ENCODE measurements at places on chromosomes 12 and 14. TPM values are rescaled to one million over a fixed set of nuclear protein-coding genes. Genes with fewer than 3 reads are reported as not detected.

DNA sequence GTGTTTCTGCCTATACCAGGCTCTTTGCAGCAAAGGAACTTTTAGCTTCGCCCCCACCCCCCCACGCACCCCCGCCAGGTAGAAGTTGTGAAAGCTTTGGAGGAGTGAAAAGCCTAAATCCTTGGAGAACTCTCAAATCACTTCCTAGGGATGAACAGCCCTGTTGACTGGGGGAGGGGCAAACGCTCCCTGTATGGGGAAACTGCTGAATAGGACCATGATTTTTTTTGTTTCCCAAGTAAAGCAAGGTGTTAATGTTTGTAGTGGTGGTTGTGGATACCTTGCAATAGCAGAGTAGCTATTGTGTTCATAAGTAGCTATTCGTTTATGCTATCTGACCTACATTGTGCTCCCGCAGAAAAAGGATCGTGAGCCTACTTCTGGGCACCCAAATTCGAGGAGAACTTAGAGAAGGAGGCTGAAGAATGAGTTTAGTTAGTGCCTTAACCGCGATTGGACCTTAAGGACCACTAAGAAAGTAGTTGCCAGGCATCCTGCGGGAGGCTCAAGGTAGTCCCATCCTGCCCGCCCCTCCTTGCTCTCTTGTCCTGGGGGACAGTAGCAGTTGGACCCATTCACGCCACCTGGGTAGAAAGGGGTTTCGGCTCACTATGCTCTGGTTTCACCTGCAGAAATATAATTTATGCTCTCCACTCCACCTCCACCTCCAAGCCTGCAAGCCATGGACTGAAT lies 901 bp upstream of the NFKBIA start:
- no peak for DNase-seq

DNA sequence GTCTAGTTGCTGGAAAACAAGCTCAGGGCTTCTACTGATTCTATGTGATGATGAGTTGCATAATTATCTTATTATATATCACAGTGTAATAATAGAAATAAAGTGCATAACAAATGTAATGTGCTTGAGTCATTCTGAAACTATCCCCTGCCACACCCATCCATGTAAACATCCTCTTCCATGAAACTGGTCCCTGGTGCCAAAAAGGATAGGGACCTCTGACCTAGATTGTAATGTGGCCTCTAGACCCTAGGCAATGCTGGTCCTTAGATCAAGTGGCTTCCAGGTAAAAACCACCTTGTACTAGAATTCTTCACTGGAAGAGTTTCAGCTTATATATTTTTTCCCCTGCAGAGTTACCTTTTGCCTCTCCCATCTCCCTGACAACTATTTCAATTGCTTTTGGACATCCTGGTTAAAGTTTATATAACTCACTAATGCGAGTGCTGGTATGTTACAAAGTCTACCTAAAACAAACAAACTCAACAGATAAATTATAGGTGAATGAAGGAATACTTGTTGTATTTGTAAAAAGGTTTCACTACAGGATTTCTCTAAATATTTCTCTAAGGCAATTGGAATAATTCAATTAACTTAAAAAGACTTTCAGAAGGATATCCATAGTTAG lies 462.5 kb downstream of the NAV3 start:
- no peak for DNase-seq

DNA sequence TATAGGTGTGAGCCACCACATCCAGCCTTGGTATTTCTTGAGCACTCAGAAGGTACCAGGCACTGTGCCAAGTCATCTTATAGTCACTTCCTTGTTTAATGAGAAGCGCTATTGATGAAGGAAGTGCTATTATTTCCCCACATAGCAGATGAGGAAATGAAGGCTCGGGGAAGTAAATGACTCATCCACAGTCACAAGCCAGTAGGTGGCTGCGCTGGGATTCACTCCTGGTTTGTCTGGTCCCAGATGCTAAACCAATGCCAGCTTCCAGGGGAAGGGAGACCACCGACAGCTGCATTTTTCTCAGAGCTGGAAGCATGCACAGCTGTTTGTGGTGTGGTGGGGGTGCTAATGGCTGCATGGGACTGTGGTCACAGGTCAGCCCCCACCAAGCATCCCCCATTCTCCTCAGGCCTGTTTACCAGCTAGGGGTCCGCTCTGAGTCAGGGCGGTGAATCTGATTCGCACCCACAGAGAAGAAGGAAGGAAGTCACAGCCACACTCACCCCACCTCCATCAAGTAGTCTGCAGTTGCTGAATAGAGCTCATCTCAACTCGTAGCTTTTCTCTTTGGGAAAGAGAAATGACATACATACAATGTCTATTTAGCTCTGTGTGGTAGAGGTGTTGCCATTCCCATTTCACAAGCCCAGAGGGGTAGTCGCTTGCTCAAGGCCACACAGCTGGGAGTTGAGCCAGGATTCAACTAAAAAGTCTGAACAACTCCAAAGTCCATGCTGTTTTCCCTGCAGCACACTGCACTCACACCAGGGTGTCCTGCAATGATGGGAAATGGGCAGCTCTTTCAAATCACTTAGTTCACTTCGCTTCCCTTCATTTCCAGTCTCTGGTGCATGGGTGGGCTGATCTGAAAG lies 6.3 kb upstream of the LTBP2 start:
- peak; percentile 57 for DNase-seq

- DNase-seq = no peak
Observed at GRCh38 chr14:82449926-82450468, 916.3 kb upstream of the SEL1L start.

DNA sequence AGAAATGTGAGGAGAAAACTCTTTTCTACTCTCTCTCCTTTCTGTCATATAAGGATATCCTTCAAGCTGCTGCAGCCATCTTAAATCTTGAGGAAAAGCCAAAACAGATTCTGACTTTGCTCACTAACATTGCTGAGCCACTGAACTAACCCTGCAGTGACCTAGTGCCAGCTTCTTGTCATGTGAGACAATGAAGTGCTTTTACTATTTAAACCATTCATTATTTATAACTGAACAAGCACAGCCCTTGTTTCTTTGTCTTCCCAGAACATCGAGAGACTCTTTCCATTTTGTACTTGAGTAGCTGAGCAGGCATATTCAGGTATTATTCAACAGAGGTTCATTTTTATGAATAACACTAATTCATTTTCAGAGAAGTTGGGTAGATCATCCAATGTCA lies 455.0 kb upstream of the TMPO start:
- DNase-seq = no peak

DNA sequence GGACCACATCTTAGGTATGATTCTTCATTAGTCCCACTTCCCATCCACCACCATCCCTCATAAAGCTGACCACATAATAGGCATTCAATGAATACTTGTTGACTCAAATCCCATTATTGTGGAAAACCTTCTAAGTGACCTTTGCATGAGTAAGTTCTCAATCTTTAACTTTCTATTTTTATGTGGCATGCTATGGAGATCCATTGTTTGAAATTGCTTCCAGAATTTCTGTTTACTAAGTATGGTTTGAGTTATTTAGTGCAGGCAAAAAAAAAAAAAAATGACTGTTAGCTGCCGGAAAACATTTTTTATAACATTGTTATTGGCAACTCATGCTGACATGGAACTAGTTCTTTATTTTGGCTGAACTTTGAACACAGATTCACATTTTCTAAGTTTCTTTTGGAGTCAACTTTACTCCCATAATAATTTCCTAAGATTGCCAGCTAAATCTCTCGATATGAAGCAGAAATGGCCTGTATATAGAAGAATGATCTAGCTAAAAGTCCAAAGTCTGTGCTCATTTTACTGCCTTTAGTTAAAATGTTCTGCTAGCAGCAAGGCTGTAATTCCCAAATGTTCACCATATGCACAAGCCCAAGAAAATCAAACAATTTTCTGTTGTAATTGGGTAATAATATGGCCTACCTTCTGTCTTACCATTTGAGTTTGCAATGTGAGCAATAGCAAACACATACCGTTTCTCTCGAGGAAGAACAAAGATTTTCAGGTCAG lies 77.9 kb downstream of the PTGER2 start:
- DNase-seq = no peak

DNA sequence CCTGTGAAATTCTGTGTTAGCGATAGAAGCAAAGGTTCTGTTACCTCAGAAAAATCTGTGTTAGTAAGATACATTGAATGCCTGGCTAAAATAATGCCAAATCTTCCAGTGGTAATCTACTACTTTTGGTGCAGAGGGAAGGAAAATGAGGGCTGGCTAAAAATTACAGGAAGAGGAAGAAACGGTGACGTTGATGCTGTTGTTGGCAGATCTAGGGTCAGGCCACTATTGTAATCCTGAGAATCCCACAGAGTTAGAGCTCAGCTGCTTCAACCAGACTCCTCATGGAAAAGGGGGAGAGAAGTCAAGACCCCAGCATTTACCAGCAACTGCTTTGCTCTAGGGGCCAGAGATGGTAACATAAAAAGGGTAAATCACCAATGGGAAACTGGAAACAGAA lies 145.1 kb downstream of the PPM1H start:
- no peak for DNase-seq

DNA sequence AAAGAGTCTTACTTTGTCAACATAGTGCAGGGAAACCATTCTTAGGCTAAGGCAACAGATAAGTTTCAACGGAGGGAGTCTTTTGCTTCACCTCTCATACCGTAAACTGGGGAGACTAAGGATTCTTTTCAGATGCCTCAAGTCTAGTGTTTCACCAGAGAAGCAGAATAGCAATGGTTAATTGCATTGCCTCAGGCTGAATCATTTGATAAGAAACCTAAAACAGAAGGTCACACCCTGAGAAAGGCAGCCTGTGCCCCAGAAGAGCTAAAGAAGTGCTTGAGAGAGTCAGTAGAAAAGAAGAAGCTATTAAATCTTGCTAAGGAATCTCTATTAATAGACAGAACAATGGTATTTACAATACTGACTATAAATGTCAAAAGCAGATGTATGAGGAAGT lies 21.8 kb upstream of the ATXN7L3B start:
- DNase-seq = no peak

DNA sequence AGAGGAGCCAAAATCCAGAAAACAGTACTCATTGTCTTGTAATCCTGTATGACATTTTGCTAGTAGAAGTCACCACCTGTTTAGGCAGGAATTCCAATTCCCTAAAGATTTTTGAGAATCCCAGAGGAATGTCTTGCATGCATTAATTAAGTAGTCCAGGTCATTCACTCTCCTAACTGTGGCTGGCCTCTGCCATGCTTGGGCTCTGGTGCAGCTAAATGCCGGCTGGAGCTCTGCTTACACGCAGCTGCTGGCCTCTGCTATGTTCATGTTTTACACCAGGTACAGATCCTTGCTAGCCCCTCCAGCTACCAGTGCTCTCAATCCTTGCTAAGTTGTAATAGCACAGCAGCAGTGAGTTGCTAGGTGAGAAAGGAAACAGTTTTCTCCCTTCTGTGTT lies 16.3 kb upstream of the HIF1A start:
- DNase-seq = no peak

DNA sequence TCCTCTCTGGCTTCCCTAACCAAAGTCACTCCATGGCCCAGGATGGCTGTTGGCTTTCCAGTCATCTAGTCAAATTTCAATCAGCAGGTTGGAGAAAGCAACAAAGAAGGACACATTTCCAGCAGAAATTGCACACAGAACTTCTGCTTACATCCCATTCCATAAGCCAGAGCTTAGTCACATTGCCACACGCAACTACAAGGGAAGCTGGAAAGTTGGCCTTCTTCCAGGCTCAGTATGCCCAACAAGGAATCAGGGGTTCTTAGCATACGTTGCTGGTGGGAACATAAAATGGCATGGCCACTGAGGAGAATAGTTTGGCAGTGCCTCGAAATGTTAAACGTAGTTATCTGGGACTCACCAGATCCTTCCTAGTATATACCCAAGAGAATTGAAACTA lies 9.3 kb upstream of the APPL2 start:
- no peak for DNase-seq

GRCh38 chr14:64675312-64675711 lies 28.9 kb upstream of the PLEKHG3 start:
- DNase-seq = no peak

DNA sequence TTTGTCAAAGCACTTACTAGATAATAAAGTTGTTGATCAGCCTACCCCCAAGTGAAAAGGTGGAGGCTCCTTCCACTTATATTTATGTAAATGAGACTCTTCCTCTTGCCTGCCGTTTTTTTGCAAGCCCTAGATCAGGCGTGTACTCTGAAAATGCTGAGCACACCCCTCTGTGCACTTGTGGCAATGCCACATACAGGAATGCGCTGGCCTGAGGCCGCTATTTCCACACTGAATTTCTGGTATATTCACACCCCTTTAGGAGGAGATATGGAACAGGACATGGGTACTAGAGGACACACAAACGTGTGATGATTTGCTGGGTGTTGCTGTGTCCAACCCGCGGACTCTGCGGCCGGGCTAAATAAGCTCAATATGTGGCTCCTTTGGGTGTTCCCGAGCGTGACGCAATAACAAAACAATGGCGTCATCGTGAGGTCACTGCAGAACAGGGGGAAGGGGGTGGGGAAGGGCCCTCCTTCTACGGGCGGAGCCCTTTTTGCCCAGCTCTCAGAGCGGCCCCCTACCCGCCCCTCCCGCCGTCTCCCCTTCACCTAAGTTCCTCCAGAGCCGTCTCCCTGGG lies 554 bp upstream of the TSPAN31 start:
- DNase-seq = peak; percentile 69

GRCh38 chr14:55578511-55578910 lies 1.5 kb upstream of the KTN1 start:
- DNase-seq = no peak

B4GALNT1 gene
- total RNA-seq = 4.4 TPM

KRT82 gene
- not detected for total RNA-seq

RNASE4 gene
- total RNA-seq = 0.34 TPM

BEGAIN gene
- total RNA-seq = 2.5 TPM

Data from activated T-helper 1 cell treated with anti-CD3 and anti-CD28 coated beads, Interleukin-12 subunit alpha, Interleukin-12 subunit beta, Interleukin-2, Interleukin-4 antibody, amounts not matched to agents 30 ng/mL and 10 ng/mL and 1 ng/mL, durations not matched to agents 14 hours and 24 hours and 36 hours (primary cell).